ENCODE measurements at places on chromosomes 3 and 15.

GRCh38 chr3:25142609-25143355 is 285.3 kb upstream of the RARB start:
- no peak for DNase-seq

- peak; percentile 76 for DNase-seq
Observed at GRCh38 chr15:29045717-29046116, 159.9 kb downstream of the APBA2 start.

DNA sequence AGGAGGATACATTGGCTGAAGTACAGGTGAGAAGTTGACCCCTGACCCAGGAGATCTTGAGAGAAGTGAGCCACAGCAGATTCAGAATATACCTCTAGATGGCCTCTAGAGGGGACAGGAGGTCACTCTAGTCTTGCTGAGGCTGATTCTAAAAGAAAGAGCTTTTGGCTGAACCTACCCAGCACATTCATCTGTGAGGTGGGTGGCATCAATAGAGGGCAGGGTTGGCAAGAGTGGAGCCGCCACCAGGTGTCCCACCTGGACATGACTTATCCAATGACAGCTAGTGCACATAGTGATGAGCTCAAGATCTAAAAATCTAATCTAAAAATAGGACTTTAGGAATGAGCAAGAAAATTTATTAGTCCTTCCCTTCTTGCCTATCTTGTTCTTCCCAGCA is 51.6 kb downstream of the CYP19A1 start:
- DNase-seq, result no peak

DNA sequence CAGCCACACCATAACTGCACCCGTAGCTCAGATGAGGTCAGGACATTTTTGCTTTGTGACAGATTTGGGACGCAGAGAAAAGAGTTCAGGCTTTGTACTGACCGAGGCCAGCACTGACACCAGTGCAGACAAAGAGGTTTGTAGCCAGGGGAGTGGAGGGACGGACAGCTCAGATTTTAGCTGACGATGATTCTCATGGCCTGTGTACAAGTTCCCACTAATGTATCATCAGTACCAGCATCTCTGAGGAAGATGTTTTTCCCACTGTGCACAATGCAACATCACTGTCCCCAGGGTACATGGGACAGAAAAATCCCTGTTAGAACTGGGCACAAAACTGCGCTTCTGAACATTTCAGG is 112.7 kb downstream of the SLCO3A1 start:
- DNase-seq, result no peak

GRCh38 chr15:99965376-99965775 is 232.1 kb upstream of the LYSMD4 start:
- DNase-seq, result no peak

DNA sequence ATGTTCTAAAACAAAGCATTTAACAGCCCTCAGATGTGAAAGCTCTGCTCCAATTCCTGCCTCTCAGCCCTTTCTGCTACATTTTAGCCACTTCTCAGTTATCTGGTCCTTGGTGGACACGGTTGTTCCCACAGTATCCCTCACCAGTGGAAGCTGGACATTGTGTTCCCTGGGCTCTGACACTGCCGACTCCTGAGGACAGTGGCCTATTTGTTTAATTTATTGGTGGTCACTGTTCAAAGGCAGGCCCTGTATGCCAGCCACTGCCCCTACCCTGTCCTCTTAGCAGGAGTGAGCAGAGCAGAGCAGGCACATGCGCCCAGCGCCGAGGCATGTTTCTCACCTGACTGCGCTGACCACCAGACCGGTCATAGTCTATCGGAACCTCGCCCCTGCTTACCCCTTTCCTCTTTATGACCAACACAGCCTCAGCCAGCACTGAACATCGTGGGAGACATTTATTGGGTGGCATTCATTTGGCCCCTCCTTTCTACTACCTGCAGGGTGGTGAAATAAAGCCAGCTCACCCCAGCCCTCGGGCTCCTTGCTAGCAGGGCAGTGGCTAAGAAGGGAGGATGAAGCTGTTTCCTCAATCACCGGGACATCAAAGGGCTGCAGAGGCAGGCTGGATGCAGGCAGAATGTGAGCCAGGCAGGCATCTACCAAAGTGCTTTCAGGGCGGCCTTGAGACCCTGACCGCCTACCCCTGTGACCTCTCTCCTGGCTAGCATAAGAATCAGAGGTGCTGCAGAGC is 54.3 kb upstream of the HACD2 start:
- no peak for DNase-seq

DNA sequence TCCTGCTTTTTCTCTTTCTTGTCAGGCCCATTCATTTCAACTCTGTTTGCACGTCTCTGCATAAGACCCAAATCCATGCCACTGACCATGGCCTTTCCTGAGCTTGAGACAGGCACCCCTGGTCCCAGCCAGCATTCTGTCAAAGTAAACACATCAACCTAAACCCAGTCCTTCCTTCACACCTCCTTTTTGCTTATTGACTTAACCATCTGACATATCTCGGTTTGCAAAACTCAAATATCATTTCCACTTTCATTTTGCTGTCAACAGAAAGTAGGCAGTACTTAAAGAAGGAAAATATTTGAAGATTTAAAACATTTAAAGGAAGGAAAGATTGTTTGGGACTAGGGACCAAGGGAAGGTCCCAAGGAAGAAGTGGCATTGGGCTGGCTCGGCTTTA is 48.2 kb upstream of the KBTBD8 start:
- DNase-seq, result no peak

GRCh38 chr3:87136066-87136596 is 91.0 kb upstream of the CHMP2B start:
- DNase-seq, result no peak

DNA sequence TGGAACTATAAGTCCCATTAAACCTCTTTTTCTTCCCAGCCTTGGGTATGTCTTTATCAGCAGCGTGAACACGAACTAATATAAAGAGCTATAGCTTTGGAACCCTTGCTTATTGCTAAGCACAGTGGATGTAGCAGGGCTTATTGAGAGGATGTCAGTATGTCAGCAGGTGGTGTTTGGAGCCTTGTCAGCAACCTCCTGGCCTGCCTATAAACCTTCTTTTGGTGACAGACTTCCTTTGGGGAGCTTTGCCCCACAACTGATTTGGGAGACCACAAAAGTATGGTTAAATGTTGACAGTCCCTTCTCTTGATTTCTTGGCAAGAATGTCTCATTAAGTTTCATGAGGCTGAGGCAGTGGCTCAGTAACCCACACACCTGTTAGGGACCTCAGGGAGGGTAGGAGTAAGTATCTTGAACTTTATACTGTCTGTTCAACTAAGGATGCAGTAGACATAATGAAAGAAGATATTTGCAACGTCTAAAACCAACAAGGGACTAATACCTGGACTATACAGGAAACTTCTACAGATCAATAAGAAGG is 14.8 kb downstream of the CCNDBP1 start:
- no peak for DNase-seq

- no peak for DNase-seq
Observed at GRCh38 chr3:139846729-139847128, 88.3 kb upstream of the CLSTN2 start.
